Stimulated activated CD8-positive, alpha-beta memory T cell treated with anti-CD3 and anti-CD28 coated beads, Interleukin-7, amount 100 ng/mL, for 24 hours (primary cell): ENCODE measurements at places on chromosomes 16 and 17.

DNA sequence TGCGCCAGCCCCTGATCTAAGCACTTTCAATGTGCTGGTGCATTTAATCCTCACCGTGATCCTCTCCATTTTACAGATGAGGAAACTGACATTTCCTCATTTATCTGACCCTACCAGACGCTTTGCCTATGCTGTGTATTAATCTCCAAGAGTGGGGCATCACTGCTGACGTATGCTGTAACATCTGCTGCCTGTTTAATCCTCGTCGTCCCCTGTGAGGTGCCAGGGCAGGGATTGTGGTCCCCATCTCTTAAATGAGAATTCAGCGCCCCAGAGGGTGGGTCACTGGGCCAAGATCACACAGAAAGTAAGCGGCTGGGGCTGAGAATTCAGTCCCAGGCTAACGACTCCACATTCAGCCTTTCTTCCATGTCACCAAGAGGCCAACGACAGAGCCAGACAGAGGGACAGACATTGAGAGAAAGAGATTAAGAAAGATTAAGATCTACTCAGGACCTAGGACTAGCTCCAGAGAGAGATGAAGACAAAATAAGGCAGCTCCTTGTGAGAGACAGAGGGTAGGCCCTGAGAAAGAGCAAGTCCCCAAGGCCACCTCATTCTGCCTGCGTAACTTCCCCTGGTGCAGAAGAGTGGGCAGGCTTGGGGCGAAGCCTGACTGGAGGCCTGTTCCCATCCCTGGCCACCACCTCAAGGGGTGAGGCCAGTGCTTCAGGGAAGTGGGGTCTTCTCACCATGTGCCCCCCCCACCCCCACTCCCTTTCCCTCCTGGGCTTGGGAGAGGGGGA is 13.5 kb downstream of the CACNA1G start:
- no peak for DNase-seq

DNA sequence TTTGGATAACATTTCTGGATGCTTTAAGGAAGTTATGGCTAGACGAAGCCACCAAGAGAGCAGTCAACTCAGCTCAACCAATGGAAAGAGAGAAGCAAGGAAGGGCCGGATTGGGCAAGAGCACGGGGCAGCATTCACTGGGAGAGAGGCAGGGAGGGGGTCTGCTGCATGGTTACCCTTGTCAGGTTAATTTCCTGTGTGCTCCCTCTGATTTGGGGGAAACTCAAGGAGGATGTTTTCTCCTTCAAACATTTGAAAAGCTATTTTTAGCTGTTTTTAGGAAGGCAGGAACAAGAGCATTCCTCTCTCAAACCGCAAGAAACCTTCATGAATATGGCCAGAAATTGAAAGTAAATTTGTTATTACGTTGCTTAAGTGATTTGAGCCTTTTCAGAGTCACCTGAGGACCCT is 118.5 kb upstream of the ZFHX3 start:
- no peak for DNase-seq

DNA sequence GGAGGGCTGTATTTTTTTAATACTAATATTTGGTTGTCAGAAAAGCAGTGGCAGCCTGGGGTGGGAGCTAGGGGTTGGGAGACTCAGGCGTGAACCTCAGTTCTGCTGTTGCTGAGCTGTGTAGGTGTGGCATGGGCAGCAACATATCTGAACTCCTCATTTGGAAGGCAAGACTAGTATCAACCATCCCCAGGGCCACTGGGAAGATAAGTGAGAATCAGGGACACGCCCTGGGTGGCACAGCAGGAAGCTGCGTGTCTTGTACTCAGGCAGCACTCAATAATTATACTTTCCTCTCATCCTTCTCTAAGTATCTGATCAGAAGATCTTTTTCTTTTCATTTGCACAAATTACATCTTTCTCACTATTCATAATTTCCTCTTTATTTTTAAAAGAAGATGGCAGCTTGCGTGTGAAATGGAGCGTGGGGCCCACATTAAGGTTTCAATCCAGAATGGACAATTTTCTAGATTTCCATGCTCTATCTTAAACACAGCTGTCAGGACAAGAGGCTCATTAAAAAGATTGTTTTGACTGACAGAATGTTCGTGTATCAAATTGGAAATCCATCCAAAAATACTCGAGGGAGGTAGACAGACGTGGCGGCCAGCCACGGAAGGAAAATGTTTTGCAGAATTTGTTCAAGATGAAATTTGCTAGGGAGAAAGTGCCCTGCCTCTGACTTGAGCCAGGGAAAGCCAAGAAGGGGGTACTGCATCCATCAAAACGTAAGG is 121.1 kb downstream of the CPPED1 start:
- DNase-seq, result no peak

GRCh38 chr17:43337684-43338428 is 60.9 kb upstream of the ARL4D start:
- no peak for DNase-seq

- no peak for DNase-seq
Measured at GRCh38 chr17:14060706-14061105, 8.6 kb upstream of the COX10 start.

- DNase-seq, result no peak
Measured at GRCh38 chr16:75244844-75245758, 6.3 kb downstream of the BCAR1 start.

GRCh38 chr16:67030221-67030962 is 1.4 kb downstream of the CBFB start:
- no peak for DNase-seq

DNA sequence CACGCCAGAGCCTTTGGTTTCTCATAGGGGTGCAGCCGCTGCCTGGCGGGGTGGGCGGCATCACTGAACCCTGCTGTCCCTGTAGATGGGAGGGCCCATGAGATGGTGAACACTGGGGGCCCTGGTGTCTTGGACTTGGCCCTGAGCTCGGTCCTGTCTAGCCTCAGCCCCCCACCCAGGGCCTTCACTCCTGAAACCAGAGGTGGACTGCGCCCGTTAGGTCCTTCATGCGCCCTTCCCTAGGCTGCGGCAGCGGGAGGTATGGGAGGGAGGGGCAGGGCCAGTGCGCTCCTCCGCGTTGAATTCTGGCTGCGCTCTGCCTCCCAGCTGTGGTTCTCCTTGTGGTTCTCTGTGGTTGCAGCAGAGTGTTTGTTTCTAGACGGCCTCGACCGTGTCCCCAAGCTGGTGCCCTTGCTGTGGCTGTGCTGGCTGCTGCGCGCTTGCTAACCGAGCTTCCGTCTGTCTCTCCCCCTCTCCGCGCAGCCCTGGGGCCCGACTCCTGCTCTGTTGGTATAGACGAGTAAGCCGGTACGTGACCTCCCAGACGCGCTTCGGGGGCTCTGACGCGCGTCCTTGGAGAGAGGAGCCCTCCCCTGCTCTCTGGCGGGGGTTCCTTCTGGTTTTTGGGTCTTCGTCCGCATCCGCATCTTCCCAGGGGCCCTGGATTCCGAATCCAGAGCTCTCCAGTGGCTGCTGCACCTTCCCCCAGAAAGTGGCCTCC is 7.4 kb upstream of the NUDT16L1 start:
- no peak for DNase-seq

- no peak for DNase-seq
Measured at GRCh38 chr17:7883781-7884386, 4.7 kb upstream of the CHD3 start.

- DNase-seq, result no peak
Measured at GRCh38 chr16:56995136-56995805, 5.9 kb downstream of the NLRC5 start.

DNA sequence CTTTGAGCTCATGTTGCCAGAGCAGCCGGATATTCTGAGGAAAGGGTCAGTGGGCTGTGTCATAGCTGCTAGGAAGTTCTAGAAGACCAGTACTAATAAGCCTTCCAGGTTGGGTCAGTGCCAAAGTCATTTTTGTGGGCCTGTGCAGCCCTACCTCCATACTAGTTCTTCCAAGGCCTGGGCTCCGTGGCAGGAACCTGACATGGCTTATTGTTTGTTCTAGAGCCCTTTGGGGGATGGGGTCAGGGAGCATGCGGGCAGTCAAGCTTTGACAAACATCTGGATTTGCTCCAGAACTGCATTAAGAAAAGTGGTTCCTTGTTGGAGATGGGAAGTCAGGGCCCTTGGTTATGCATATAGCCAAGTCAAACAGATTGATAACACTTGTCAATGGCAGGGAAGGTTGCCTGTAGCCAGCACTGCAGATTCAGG is 7.6 kb downstream of the ALKBH5 start:
- no peak for DNase-seq

GRCh38 chr16:78589331-78589730 is 489.9 kb downstream of the WWOX start:
- no peak for DNase-seq

DNA sequence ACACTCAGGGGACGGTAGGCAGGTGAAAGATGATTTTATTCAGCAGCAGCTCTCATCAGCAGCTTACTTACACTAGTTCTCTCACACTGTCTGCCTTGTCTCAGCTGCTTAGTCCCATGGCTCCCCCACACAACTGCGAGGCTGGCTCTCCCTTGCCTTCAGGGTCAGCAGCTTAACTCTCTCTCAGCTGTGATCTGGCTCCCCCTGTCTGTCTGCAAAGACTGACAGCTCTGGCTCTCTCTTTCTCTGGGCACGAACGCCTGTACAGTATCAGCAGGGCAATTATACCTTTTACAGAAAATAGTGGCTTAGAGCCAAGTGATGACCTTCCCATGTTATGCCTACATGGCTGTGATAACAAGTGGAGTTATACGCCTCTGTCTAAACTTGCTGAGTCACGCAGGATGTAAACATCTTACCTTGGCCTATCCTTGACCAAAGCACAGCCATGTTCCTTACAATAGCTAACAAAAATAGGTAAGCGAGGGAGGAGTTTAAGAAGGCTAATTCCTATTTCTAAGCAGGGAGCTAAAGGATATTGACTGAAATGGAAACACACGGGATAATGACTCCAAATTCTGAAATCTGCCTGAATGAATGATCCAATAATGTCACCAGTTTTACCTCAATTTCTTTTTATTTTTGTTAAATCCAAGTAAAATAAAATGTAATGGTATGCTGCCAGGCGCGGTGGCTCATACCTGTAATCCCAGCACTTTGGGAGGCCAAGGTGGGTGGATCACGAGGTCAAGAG is 1.1 kb upstream of the NDUFAB1 start:
- no peak for DNase-seq

- no peak for DNase-seq
Measured at GRCh38 chr17:42038221-42038973, 12.0 kb downstream of the C17orf113 start.

DNA sequence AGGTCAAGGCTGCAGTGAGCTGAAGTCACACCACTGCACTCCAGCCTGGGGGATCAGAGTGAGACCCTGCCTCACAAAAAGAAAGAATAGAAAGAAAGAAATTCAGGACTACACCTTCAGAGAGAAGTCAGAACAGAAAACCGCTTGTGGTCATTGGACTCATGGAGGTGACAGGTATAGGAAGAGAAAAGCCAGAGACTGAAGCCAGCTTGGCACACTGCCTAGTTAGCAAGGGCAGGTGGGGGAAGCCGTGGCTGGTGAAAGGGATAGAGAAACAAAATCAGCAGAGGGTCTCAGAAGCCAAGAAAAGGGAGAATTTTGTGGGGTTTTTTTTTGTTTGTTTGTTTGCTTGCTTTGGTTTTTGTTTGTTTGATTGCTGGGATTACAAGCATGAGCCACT is 32.9 kb upstream of the SKAP1 start:
- no peak for DNase-seq

- DNase-seq, result no peak
Measured at GRCh38 chr16:24070851-24071250, 185.3 kb upstream of the CACNG3 start.

- DNase-seq, result no peak
Measured at GRCh38 chr16:46774743-46775177, 26.6 kb upstream of the MYLK3 start.

DNA sequence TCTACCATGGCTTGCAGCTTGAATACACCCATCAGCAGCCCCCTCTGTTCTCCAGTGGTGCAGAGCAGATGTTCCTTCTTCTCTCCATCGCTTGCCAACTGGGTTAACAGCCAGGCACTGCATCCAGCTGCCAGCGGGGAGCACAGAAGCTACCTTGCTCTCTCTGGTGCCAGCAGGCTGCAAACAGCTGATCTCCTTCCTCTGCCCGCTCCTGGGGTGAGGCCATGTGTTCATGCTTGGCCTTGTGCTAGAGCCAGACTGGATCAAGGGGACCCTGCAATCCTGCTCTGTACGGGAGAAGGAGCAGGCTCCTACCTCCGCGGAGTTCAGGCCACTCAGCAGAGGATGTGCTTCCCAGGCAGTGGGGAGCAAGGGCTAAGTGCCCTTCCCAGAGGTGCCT is 24.1 kb upstream of the ENGASE start:
- no peak for DNase-seq

- DNase-seq, result no peak
Measured at GRCh38 chr17:20281860-20282259, 185.5 kb downstream of the LGALS9B start.

DNA sequence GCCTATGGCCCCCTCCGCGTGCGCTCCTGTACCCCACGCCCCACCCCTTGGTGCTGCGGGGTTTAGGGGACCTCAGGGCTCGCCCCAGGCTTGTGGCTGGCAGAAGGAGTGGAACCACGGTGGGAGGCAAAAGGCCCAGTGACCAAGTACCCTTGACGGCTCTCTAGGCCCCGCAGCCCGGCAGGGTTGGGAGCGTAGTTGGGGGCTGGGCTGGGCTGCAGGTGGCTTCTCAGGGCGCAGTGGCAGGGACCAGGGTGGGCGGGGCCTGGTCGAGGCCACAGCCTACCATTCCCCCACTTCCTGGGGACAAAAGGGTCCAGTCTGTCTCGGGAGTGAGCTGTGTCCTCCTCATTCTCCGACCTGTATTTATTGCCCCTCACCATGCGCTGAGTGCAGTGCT is 124.9 kb downstream of the RBFOX3 start:
- DNase-seq, result no peak

DNA sequence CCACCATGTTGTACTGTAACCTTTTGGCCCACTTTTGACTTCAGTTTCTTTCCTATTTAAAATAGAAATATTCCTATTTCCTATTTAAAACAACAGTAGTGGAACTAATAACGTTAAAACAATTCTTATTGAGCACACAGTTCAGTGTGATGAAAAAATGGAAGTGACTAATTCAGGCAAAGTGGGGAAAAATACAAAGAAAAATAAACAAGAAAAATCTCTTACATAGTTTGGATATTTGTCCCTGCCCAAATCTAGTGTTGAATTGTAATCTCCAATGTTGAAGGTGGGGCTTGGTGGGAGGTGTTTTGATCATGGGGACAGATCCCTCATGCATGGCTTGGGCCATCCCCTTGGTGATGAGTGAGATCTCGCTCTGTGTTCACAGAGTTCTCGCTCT is 198.1 kb upstream of the CPHXL start:
- DNase-seq, result no peak

GRCh38 chr16:51996516-51996915 is 550.4 kb downstream of the TOX3 start:
- no peak for DNase-seq

DNA sequence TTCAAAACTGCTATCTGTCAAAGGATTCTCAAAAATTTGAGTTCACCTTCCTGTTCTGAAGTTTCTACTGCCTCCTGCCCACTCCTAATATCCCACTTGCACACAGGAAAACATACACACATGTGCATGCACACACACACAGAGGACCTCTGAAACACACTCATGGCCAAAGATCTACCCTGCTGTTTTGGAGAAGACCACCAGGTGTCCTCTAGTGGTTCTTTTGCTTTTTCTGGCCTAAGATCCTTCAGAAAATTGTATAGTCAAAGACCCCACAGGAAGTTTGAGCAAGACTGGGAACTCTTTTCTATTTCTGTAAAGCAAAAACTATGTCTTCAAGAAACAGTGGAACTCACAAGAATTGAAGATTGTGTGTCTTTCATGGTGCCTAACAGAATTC is 90.2 kb downstream of the CDH8 start:
- no peak for DNase-seq

GRCh38 chr16:23301251-23302044 is 654 bp upstream of the SCNN1B start:
- no peak for DNase-seq
